ENCODE measurements at places on chromosomes 11 and 22.

DNA sequence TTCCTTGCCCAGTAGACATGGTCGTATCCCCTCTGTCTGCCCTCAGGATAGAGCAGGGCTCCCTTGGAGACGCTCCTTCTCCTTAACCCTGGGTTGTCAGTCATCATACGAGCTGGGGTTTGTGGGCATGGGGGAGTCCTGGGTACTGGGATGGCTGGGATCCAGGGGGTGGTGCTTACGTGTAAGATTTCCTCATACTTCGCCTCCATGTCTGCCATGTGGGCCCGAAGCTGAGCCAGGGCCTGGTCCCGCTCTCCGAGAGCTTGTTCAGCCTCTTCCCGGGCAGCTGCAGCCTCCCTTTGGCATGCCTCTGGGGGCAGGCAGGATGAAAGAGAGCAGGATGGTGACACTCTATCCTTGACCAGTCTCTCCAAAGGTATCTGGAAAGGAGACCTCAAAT is 5.3 kb downstream of the NHERF4 start:
- no peak for DNase-seq

- no peak for DNase-seq
Measured at GRCh38 chr11:65425971-65426838, 3.6 kb downstream of the NEAT1 start.

DNA sequence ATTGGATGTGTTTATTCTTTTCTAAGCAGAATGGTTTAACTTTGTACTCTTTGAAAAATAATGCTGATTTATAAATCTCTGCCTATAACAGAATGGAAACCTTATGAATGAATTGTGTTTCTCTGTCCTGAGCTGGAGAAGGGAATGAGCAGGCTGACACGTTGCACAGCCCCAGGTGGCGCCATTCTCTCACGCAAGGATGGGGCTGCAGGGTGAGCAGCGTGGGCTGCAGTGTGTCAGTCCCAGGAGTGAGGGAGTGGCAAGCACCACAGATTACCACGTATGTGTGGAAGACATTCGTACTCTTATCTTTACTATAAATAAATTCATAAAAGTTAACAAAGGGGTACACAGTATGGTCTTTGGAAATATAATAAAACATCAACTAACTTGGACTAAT is 33.4 kb downstream of the FDX1 start:
- no peak for DNase-seq

DNA sequence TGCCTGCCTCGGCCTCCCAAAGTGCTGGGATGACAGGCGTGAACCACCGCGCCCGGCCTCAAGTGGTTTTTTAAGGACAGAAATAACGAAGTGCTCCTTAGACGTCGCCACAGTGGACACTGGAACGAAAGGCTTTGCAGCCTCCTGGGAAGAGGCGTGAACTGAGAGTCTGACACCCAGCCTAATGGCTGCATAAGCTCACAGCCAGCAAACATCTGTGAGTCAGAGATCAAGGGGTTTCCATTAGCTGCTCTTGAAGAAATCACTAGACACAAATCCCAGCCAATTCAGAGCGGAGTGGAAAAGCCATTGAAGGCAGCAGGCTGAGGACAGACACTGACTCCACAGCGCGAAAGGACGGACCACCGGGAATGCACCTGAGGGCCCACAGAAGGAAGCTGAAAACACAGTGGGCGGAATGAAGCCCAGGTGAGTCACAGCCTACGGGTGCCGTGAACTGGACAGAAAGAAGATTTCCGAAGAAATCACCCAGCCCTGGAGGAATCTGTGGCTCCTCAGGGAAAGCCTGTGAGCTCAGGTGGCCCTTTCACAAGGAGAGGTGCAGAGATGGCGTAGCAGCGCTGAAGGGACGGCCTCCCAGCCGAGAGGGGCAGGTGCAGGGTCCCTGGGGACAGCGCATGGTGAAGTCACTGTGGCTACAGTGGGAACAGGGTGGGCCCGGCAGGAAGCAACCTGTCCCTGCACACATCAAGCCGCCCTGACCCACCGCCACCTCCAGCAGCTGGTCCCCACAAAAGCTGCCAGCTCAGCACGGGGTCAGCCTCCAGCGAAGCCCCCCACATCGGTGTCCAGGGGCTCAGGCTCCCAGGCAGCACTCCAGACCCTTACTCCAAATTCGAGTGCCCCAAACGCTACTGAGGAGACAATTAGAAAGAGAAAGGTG is 11.6 kb downstream of the LMNTD2 start:
- DNase-seq, result no peak

DNA sequence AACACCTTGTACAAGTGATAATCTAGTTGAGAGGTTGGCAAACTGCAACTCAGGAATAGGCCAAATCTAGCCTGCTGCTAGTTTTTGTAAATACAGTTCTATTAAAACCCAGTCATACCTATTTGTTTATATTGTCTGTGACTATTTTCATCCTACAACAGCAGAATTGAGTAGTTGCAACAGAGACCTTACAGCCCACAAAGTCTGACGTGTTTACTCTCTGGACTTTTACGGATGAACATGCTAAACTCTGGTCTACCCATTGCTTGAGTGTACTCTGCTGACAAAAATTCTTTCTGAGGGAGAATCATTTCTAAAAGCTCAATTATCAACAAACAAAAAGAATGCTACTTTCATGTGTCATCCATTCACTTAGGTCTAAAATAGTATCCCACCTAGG is 287.0 kb downstream of the DYNC2H1 start:
- DNase-seq, result no peak

GRCh38 chr11:108629274-108629673 is 35.6 kb upstream of the DDX10 start:
- DNase-seq, result no peak

GRCh38 chr11:46106530-46107407 is 14.5 kb downstream of the PHF21A start:
- DNase-seq, result no peak

DNA sequence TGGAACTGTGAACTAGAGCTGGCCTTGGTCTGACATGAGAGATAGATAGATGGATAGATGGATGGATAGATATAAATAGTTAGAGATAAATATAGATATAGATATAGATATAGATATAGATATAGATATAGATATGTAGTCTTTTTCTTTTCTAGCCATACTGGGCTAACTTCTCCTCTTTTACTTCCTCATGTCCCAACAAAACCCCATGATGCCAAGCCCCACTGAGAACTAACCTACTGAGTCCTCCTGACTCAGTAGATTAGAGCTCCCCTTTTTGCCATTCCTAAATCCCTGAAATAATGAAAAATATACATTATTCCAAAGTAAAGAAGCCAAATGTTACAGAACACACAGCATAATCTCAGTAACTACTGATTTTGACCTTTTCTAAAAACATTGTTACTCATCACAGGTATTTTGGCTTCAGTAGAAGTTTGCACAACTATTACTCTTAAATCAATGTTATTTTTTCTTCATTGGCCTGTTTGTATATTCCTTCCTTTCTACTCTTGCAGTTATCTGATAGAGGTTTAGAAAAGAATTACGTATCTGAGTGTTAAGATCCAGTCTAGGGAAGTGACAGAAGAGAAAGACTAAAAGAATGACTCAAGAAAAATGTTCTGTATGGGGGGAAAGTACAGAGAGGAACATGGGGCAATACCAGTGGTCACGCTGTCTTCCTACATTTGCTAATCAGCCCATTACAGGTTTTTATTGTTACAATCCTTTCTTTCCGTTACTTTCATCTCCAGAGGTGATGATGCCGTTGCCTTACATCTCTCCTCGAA is 6.0 kb upstream of the OR10D3 start:
- no peak for DNase-seq

- DNase-seq, result no peak
Measured at GRCh38 chr11:38256436-38256835, 1658.4 kb upstream of the RAG2 start.

GRCh38 chr11:69595805-69596665 is 44.9 kb upstream of the CCND1 start:
- no peak for DNase-seq

DNA sequence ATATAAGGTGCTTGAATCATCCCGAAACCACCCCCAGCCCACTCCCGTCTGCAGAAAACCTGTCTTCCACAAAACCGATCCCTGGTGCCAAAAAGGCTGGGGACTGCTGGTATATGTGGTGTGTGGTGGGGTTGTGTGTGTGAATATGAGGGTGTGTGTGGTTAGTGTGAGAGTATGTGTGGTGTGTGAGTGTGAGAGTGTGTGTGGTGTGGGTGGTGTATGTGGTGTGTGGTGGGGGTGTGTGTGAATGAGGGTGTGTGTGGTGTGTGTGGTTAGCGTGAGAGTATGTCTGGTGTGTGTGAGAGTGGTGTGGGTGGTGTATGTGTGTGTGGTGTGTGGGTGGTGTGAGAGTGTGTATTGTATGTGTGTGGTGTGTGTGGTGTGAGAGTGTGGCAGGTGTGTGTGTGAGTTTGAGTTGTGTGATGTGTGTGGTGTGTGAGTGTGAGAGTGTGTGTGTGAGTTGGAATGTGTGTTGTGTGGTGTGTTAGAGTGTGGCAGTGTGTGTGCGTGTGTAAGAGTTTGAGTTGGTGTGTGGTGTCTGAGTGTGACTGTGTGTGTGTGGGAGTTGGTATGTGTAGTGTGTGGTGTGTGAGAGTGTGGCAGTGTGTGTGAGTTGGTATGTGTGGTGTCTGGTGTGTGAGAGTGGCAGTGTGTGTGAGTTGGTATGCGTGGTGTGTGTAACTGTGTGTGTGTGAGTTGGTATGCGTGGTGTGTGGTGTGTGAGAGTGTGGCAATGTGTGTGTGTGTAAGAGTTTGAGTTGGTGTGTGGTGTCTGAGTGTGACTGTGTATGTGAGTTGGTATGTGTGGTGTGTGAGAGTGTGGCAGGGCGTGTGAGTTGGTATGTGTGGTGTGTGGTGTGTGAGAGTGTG is 6.5 kb downstream of the UPK3A start:
- DNase-seq, result no peak

DNA sequence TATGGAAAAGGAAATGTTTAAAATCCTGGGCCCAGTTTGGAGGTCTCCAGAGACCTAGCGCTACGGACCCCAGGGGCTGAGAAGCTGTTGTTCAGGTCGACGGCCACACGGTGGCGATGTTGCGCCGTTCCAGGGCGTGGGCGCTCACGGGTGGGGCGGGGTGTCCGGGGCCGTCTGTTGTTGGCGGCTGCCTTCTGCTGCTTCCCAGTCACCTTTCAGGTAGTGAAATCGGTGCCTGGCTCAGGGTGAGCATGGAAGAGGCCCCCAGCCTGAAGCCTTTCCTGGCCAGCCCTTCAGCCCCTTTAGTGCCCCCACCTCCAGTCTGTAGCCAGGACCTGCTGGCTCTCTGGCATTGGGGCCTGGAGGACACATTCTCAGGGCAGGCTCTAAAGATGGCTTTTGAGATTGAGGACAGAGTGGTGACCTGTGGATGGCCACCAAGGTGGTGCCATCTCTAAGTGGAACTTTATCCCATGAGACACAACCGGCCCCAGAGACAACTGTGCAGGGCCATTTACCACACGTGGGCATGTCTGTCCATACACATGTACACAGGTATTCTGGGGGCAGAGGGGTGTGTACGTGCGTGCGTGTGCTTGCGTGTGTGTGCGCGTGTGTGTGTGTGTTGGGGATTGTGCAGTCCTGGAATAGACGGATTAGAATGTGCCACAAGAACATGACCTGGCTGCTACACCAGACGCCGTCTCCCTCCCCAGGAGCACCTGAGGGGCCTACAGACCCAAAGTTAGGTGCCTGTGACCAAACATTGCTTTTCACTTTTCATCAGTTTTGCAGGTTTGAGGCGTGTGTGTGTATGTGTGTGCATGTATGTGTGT is 53.8 kb downstream of the ST14 start:
- peak; percentile 77 for DNase-seq

DNA sequence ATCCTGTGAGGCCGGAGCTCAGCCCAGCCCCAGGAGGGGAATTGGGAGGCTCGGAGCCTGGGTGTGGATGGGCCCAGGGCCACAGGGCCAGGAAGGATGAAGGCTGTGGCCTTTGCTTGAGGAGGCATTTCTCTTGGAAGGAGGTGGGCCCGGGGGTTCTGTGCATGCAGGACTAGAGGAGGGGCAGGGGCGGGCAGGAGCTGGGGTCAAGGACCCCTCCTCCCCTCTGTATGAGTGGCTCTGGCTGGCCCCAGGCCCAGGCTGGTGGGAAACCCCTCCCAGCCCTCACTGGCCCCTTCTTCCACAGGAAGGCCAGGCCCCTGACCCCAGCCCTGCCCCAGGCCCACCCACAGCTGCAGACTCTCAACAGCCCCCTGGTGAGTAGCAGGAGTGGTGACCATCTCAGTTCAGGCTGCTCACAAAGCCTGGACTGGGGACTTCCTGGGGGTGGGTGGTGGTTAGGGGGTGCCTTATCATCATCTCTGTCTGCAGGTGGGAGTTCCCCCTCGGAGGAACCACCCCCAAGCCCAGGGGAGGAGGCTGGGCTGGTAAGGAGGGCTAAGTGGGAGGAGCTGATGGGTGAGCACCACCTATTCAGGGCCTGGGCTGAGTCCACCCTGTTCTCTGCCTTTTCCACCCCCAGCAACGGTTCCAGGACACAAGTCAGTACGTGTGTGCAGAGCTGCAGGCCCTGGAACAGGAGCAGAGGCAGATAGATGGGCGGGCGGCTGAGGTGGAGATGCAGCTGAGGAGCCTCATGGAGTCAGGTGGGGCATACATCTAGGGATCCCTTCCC is 6.0 kb downstream of the KCNK7 start:
- DNase-seq, result no peak

GRCh38 chr11:114618139-114618538 is 22.6 kb upstream of the NXPE4 start:
- no peak for DNase-seq

DNA sequence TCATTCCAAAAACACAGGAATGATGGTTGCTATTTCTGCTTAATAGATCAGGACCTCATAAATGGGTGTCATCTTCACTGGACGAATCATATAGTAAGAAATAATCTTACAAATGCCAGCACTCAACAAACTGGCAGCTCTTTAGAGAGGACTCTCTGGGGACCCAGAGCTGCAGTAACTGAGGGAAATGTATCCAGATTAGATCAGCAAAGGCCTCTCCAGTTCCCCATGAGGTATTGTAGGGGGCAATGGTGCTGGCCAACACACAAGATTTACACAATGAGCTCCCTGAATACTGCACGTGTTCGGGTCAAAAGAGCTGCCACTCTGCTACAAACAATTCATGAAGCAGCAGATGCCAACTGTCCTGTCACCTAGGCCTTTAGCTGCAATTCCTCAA is 110.2 kb downstream of the RBFOX2 start:
- no peak for DNase-seq

DNA sequence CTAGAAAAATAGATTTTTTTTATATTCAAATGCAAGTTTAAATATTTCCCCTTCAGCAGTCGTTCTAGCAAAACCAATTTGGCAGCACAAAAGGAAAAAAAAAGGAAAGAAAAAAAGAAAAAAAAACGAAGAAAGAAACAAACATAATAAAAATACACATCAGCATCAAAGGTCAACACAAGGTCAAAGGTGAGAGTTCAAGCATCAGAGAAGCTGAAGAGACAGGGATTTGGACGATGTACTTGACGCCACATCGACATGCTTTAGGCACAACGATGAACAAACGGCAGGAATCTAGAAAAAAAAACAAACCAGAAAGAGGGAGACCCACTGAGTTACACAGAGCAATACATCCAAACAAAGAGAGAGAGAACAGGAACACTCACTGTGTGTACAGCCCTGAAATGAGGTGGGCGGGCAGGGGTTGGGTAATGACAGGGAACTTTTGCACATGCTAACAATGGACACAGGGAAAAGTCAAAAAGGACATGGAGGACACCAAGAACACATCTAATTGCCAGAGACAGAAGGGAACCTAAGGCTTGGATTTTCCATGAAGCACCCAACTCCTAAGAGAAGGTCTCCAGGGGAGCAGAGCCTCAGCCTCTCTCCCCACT is 19.8 kb upstream of the RAPSN start:
- no peak for DNase-seq

- no peak for DNase-seq
Measured at GRCh38 chr11:1782031-1782590, 18.4 kb upstream of the CTSD start.

- no peak for DNase-seq
Measured at GRCh38 chr22:27440304-27440865, 361.2 kb downstream of the MN1 start.

Data from activated B cell treated with CpG ODN at 0.5 μM for 24 hours (primary cell).